ENCODE measurements at places on chromosomes 2 and 18.

DNA sequence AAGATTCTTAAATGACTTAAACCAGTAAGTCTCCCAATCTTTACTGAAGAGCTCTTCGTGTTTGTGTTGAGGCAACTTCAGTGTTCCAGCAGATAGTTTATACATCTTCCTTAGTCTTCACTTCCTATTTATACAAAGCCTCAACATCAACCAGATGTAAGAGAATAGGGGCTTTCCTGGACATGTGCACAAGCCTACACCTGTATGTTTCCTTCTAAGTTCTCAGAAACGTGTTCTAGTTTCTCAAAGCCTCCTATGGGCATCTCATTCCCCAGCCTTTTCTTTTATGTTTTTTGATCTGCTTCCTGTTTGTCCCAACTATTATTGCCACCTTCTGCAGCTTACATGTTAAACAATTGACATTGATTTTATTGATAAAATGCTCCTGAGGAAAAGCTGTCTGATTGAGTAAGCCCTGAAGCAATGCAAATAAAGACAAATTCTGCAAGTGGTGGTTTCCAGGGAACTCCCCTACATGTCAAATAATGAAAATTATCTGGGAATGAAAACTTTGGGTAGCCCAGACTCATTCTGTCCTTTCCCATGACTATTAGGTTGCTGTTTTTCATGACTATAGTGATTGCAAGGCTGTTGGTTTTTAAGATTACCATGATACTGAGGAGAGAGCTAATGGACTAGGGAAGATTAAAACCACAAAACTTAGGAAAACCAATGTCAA lies 663.3 kb upstream of the ACVR2A start:
- DNase-seq = no peak

DNA sequence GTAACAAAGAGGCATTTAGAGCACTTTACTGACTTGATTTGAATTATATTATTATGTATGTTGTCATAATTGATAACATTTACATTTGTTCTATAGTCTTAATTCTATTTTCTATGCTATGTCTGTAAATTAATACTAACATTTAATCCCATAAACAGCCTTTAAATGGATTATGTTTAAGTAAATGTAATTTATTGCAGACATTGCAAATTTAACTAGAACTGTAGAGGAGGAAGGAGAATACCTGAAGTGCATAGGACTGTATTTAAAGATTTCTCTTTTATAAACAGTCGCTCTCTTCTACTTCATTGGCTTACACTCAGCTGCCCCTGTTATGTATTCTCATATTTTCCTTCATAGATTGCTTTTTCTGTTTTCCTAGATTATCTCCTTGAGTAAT lies 92.4 kb downstream of the SPAG16 start:
- DNase-seq = no peak

DNA sequence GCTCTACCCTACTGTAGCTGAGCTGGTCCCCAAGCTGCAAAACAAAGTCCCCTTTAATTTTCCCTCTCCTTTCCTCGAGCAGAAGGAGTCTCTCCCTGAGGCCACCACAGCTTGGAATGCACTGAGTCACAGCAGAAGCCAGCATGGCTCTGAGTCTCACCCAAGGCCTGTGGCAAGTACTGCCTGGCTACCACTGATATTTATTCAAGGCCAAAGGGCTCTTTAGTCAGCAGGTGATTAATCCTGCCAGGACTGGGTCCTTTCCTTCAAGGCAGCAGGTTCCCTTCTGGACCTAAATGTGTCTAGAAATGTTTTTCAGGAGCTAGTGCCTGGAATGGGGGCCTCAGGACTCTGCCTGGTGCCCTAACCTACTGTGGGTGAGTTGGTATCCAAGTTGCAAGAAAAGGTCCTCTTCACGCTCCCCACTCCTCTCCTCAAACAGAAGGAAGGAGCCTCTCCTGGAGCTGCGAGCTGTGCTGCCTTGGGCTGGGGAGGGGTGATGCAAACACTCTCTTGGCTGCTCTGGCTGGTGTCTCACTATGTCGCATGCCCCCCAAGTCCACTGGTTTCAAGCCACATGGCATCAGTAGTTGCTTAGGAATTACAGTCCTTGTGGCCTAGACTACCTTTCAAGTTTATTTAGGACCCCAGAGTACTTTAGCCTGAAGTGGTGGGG lies 53.4 kb downstream of the CD28 start:
- DNase-seq = no peak

DNA sequence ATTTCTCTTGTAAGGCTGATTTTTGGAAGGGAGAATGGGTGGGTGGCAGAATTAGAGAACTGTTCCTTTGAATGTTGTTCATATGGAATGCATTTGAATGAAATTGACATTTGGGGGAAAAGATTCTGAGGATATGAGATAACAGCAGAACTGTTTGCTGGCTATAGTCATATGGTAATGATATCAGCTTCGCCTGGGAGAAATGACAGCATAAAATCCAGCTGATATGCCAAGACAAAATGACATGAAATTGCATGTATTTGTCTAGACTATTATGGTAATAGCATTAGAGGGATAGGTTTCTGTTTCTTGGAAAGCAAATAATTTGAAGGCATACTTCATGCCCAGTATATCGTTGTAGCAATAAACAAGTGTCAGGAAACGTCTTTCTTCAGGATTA lies 150.8 kb upstream of the SPATS2L start:
- DNase-seq = no peak

DNA sequence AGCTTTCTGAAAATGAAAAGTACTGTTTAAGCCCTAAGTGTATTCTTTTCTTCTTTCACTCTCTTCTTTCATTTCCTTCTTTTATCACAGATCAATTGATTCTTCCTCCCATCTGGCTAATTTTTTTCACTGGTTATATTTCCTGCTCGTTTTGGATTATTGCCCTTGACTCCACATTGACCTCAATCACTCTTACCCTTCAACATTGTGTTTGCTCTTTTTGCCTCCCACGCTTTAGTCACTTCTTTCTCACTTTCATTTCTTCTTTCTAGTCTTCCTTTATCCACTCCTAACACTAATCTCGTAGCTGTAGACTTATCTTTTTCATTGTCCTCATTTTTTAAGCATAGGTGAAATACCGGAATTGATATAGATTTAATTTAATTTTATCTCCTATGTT lies 320.3 kb upstream of the VRK2 start:
- no peak for DNase-seq

GRCh38 chr2:136075476-136075875 lies 42.5 kb downstream of the CXCR4 start:
- no peak for DNase-seq

DNA sequence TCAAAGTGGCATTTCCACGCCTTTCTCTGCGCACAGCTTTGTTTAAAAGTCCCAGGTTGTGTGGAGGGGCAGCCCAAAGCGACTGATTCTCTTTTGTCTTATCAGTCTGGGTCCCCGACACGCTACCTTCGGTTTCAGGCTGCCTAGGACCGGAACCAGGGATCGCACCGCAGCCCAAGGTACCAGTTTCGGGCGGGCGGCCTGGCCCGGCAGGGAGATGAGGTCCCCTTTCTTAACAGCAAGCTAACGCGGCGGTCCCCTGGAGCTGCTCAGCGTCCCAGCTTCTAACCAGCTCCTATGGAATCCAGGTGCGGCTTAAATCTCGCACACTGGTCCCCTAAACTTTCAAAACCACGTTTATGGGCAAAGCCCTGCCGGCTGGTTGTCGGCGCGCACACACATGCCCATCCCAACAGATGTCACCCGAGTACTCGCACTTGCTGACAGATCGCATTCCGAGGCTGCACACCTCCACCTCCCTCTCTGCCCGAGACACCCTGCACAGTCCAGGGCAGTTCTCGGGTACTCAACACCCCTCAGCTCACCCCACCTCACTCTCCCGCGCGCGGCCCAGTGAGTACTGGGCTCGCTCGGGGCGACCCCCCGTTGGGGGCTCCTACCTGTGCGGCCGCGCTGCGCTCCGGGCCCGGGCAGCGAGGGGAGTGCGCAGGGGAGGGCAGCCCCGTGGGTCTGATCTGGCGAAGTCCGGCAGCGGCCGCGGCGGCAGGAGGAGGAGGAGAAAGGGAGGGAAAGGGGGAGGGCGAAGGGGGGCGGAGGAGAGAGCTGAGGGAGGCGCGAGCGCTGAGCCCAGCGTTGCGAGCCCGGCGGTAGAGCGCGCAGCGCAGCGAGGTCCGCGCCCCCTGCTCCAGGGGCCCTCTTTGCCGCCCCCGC lies at the start of gene EFEMP1:
TSS of gene EFEMP1 (minus strand) at position 692 of the 891 bp plus-strand sequence. CDS start 1,342 bp downstream, outside the sequence.
- DNase-seq = no peak

DNA sequence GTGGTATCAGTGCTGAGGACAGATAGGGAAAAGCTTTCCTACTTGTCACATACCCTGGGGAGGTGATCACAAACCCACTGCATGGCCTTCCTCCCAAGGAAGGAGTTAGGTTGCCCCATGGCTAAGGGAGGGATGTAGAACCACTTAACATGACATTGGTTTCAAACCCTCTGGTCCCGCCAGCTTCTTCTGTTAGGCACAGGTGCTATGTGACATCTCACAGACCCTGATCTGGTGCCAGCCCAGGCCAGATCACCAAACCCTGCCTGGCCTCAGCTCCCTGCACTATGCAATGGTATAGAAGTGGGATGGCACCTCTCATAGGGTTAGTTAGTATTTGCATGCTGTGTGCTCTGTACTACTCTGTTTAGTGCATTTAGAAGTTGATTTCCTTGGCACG lies 58.0 kb downstream of the TCF7L1 start:
- no peak for DNase-seq

DNA sequence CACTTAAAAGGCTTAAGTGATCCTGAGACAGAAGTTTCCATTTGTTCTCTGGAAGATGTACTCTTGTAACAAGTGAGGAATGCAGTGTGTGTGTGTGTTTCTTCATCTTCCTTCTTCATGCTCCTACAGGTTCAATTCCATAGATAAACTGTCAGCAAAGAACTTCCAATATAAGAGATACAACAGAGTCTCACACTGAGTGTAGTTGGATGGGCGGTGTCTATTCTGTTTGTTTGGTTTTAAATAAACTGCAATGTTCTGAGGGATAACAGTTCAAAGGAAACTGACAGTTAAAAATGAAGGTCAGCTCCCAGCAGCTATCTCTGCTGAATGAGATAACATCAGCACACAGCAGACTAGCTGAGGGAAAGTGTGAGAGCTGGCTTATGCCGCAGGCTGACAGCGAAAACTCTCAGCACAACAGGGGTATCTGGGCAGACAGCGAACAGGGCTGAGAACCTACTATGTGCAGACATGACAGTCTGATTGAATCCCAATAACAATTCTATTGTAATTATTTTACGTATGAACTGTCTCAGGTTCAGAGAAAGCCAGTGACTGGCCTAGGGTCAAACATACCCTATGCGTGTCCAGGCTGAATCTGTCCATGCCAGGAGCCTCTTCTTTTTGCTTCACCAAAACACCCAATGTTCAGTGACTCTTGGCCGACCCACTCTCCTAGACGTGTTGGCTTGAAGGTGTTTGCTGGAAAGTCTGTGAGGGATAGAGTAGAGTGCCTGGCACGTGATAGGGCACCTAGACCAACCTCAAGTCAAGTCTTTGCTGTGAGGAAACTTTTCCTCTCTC lies 201.9 kb upstream of the TRIB2 start:
- DNase-seq = no peak

GRCh38 chr18:7177116-7177744 lies 53.7 kb upstream of the LRRC30 start:
- peak; percentile 59 for DNase-seq

DNA sequence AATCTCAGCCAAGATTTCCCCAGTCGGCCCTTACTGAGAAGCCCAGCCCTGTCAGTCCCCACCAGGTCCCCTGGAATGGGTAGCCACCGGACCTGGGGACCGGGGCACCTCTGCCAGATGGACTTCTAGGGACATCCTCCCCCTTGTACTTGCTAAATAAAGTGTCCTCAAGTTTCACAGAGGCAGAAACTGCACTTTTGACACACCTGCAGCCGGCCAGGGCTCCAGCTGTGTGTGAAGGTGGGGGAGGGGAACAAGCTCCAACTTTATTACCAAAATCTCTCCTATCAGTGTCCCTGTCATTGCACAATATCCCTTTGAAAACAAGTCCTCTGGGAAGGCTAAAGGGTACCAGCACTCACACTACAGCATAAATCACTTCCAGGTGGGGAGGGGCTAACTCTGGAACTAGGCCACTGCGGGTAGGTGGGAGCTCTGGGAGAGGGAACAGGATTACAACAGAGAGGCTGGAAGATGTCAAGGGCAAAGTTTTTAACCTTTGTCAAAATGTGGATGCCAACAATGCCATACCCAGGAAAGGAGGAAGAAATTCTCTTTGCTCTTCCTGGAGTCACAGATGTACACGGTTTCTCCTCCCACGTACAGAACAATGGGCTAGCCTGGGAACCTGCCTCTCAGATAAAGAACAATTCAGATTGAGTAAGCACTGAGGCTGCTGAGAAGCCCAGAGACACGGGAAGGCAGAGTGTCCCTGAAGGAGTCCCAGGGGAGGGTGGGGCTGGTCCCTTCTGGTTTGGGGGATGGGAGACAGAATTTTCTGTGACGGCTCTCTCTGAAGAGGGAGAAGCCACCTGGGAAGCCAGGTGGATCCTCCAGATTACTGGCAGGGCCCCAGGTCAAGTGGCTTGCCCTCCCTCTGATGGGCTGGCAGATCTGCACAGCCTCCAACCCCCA lies 11.0 kb downstream of the SDC1 start:
- DNase-seq = no peak

GRCh38 chr2:79393107-79393685 lies 119.7 kb upstream of the CTNNA2 start:
- no peak for DNase-seq

GRCh38 chr18:79687806-79688205 lies 8.2 kb downstream of the CTDP1 start:
- no peak for DNase-seq

GRCh38 chr2:236162031-236162845 lies 5.9 kb downstream of the GBX2 start:
- DNase-seq = no peak

DNA sequence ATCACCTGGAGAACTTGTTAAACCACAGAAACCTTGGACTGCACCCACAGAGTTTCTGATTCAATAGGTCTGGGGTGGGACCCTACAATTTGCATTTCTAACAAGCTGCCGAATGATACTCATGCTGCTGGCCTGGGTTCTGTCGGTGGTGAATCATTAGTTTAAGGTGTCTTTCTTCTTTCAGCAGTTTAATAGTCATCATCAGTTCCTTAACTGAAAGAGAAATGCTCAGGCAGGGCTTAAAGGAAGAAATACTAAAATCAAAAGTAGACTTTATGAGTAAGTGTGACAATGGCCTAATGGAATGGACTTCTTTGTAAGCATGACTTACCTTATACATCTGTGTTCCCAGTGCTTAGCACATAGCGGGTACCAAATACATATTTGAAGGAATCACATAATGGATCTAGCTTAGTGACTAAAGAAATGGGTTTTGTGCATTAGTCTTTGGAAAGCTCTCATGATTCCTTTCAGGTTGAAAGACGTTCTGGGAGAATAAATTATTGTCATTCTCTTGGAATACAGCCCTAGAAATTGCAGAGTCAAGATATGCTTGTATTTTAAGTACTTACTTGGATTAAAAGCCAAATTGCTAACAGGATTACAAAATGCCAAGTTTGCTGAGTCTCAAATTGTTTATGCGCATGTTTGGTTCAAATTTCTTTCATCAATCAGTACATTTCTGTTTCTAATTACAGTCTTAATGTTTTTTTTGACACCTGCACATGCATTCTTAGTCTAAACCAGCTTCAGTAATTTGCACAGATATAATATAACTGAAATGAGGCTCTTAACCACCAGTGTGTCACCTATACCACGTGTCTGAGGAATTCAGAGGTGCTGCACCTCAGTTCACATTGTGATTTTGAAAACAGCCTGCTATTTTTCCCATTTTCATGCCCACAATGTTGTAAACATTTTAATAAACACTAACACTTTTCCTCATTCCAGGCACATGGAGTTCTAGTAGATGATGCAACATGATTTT lies 220.3 kb upstream of the NRP2 start:
- DNase-seq = peak; percentile 51

- no peak for DNase-seq
Measured at GRCh38 chr2:153819501-153819900, 52.2 kb upstream of the GALNT13 start.

GRCh38 chr2:69436596-69436937 lies 668 bp downstream of the NFU1 start:
- no peak for DNase-seq
